Vagina (tissue), 2 donors: ENCODE measurements at places on chromosomes 16 and 17.

- DNase-seq, result no peak
Observed at GRCh38 chr16:17277981-17278381, 192.8 kb downstream of the XYLT1 start.

DNA sequence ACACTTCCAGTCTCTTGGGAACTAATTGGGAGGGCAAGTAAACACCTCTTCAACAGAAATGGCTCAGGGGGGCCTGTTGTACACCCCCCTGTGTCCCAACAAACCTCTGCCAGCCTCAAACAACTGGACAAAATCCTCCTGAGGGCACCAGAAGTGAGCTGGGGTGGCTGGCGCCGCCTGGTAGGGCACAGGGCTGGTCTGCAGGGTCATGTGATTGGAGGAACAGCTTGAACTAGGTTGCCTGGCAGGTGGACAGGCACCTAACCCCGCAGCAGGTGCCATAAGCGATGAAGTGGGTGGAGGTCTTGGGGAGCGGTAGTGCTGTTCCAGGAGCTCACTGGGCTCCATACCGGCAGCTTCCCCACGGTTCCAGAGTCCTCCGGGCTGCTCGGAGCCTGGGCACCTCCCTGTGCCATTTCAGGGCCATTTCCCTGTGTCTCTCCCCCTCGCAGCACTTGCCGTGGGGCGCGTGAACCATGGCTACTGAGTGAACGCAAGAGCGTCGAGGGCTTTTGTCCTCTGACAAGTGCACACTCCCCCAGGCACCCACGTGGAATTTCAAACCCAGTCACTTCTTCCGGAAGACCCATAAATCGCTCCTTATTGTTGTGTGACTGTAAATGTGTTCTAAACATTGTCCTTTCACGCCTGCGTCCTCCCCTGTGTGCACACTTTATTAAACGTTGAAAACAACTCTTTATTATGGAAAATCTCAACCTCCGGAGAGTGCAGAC is 101.5 kb downstream of the SEC14L1 start:
- DNase-seq, result no peak

DNA sequence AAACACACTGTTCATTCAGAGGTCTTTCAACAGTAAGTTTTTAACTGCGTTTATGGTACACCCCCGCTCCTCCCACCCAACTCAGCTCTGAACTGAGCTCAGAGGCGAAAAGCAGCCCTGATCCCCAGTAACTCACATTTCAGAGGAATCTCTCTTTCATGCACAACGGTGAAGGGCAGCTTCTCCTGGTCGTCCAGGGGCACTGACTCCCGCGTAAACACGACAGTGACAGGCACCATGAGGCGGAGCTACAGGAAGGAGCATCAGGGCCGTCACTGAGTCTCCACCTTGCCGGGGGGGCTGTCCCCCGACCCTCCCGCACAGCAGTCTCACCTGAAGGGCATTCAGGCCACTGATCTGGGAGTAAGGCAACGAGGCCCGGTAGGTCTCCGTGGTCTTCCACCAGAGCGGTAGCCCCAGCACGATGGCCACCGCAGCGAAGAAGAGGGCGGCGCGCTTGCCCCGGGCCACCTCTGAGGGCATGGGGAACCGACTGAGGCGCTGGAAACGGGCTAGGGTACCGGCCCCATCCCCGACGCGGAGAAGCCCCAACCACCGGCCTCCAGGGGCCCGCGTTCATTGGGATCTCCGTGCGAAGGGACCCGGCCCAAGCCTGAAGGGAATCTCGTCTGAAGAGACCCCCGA is 486 bp downstream of the PIGS start:
- no peak for DNase-seq

GRCh38 chr16:27723711-27724481 is 174.0 kb downstream of the KATNIP start:
- no peak for DNase-seq

DNA sequence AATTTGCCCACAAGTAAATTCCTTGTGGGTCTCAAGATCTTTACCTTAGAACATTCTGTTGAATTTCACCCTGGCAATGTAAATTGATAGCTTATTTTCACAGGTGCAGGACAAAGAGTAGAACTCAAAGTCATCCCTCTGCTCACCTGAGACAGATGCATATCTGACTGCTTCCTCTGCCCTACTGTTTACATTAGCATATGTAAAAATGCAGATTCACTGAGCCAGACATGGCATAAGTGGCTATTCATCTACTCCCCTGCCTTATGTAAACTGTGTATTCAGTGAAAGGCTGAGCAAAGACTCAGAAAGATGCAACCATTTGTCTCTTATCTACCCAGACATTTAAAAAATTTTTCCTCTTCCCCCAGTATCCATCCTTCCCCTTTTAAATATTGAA is 22.3 kb upstream of the MILR1 start:
- DNase-seq, result no peak
